NCI-H446 treated with DMSO at 0.1 percent for 48 hours (cell line): ENCODE measurements at places on chromosomes 7 and 10.

- peak; percentile 33 for DNase-seq
These were observed 2.1 kb downstream of the MXI1 start for GRCh38 chr10:110209454-110209925.

- DNase-seq: peak; percentile 80
These were observed 372.4 kb upstream of the VWC2 start for GRCh38 chr7:49400891-49401550.

DNA sequence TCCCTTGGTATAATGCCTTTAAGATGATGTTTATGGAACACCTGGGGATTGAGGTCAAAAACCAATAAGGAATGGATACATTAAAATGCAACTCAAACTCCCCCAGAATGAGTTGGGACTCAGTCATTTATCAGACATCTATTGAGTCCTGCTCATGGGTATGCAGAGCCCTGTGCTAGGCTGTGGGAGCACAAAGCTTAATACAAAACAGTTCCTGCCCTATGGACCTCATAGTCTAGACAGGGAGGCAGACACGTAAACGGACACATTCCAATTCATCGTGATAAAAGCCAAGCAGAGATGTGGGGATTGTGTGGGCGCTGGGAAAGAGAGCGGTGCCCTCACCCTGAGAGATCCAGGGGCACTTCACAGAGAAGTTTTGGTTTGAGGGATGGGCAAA is 181.7 kb downstream of the PTEN start:
- DNase-seq: no peak

GRCh38 chr10:73931767-73932619 is 21.1 kb downstream of the PLAU start:
- DNase-seq: no peak

DNA sequence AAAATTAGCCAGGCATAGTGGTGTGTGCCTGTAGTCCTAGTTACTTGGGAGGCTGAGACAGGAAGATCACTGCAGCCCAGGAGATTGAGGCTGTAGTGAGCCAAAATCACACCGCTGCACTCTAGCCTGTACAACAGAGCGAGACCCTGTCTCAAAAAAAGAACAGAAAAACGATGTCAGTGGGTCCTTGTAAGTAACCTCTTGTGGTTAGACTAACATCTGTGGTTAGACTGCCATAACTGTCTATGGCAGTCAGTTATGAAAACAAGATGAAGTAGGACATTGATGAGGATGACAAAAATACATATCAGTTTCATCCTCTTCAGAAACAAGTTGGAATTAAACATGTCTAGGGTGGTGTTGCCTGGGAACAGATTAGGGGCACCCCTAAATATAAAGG is 53.3 kb downstream of the AKAP9 start:
- no peak for DNase-seq

- DNase-seq: no peak
These were observed 31.5 kb downstream of the FGFR2 start for GRCh38 chr10:121566755-121567154.

GRCh38 chr7:74449809-74450397 is 3.8 kb upstream of the GTF2IRD1 start:
- no peak for DNase-seq

- DNase-seq: no peak
These were observed 134.3 kb downstream of the VIPR2 start for GRCh38 chr7:159010411-159010810.

- no peak for DNase-seq
These were observed 480.1 kb downstream of the INHBA start for GRCh38 chr7:41222746-41223145.
